Progenitor cell of endocrine pancreas (in vitro differentiated cells): ENCODE measurements at places on chromosomes 6 and 20. TPM values are rescaled to one million over a fixed set of nuclear protein-coding genes. Genes with fewer than 3 reads are reported as not detected.

DNA sequence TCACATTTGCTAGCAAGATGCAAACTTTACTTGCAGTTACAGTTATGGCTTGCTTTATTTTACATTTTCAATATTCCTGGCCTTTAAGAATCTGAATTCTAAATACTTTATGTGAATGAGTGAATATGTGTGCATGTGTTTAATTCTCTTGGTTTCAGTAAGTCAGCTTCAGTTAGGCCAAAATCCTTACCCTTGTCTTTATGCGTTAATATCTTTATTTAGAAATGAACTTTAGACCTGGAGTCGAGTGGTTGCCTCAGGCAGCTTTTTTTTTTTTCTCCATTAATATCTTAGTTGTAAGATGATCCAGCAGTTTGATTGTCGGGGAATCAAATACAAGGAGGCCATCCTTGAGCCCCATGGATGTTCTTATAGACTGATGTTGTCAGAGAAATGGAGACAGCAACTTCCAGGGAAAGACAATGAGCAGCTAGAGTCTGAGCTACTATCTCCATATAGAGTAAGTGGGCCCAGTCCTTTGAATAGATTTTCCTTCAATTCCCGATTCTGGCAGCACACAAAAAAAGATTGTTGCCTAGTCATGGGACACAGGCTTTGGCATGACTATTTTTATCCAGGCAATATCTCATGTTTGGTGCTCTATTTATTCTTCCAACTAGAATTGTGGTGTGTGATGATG is 398.0 kb downstream of the DHX35 start:
- no peak overlapping the region for H3K4me3 ChIP-seq
- no peaks in the 10 kb centered on the region for H3K4me1 ChIP-seq
- no peak for DNase-seq
- no peak overlapping the region for H3K27ac ChIP-seq

GRCh38 chr6:83463886-83464285 is 33.0 kb upstream of the ME1 start:
- H3K4me1 ChIP-seq: peaks cover 1% of the 10 kb centered on the region
- no peaks in the 10 kb centered on the region for H3K27me3 ChIP-seq
- H3K4me3 ChIP-seq: no peak overlapping the region
- no peak overlapping the region for H3K27ac ChIP-seq

DNA sequence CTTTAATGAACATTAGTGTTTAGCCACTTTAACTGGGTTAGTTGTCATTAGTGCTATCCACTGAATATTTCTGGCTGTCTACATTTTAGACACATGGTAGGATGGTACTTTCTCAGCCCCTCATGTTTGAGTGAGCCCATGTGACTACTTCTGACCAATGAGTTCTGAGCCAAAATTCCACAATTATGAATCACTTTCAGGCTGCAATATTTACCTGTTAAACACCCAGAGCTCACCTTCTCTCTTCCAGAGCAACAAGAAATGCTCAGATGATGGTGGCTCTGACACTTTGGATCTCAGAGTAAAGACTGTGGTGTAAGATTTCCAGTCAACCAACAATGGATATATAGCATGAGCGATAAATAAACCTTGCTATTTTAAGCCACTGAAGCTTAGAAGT is 24.8 kb downstream of the SPACA1 start:
- H3K27ac ChIP-seq: no peak overlapping the region
- no peak for DNase-seq
- H3K27me3 ChIP-seq: no peaks in the 10 kb centered on the region
- H3K36me3 ChIP-seq: no peaks in the 10 kb centered on the region

DNA sequence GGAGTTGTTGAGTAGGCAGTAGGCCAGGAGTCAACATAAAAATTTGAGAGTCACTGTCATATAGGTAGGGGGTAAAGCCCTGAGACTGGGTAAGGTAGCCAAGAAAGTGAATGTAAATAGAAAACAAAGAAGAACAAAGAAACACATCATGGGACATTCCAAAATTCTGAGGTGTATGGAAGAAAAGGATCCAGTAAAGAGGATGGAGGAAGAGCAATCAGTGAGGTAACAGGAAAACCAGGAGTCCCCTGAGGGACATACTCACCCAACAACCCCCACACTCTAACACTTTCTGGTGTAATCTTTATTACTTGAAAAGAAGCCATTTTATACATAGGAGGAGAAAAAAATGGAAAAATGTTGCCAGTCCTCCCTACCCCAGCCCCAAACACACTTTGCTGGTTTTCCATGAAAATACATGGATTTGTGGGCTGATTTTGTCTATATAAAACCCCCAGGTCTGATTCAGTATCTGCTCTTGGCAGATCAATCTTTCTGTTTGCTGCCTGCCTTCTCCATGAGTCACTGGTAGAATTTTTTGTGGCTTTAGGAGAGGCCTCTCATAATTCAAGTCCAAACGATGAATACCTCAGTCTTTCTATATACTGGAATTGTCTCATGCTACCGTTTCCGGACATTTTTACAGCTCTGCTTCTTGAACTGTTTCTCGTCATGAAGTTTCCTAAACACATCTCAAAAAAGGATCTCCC is 271.4 kb upstream of the MAN1A1 start:
- peaks cover 1% of the 10 kb centered on the region for H3K36me3 ChIP-seq
- no peaks in the 10 kb centered on the region for H3K27me3 ChIP-seq
- H3K4me3 ChIP-seq: no peak overlapping the region
- H3K4me1 ChIP-seq: peaks cover 20% of the 10 kb centered on the region
- H3K27ac ChIP-seq: peak overlapping the region; percentile 41

- peaks cover 17% of the 10 kb centered on the region for H3K36me3 ChIP-seq
- H3K4me3 ChIP-seq: peak overlapping the region; percentile 83
- DNase-seq: no peak
- H3K4me1 ChIP-seq: peaks cover 29% of the 10 kb centered on the region
- H3K27ac ChIP-seq: peak overlapping the region; percentile 98
Observed at GRCh38 chr6:85644279-85644762, 1.6 kb upstream of the SYNCRIP start.

- H3K4me3 ChIP-seq: peak overlapping the region; percentile 52
- peaks cover 19% of the 10 kb centered on the region for H3K4me1 ChIP-seq
- no peak for DNase-seq
- peaks cover 8% of the 10 kb centered on the region for H3K27me3 ChIP-seq
Observed at GRCh38 chr6:41784581-41785171, 2.8 kb upstream of the TOMM6 start.

The MICA gene
- 8.9 and 10.1 TPM in 2 replicates for total RNA-seq

The ATP6V1G2 gene
- 1.5 TPM in 2 replicates for total RNA-seq

The TP53TG5 gene
- total RNA-seq: not detected in 2 replicates
